ENCODE measurements at places on chromosomes 6 and 20. TPM values are rescaled to one million over a fixed set of nuclear protein-coding genes. Genes with fewer than 3 reads are reported as not detected.
A peak's percentile ranks its signal among the peaks of the same experiment; 100 is the strongest.

- no peak for DNase-seq
Measured at GRCh38 chr20:61853073-61854005, 212.3 kb downstream of the TAF4 start.

IRAK1BP1 gene
- polyA plus RNA-seq: 15.1 TPM

DNA sequence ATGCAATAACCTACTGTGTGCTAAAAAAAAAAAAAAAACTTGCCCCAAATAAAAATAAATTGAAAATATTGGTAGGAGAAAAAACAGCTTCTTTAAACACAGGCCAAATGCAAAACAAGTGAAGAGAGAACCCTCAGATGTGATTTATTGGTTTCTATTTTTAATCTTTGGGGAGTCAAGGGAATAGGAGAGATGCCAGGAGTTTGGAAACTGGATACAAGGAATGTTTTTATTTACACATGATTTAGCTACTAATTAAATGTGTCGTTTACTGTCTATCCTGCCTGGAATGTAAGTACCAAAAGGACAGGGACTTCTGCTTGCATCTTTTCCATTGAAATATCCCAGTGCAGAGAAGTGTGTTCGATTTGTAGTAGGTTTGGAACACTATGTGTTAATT is 810.7 kb downstream of the MAFB start:
- DNase-seq: peak; percentile 53

DXO gene
- 33.8 TPM for polyA plus RNA-seq

GRCh38 chr20:59171986-59172385 is 8.4 kb downstream of the ZNF831 start:
- no peak for DNase-seq

DNA sequence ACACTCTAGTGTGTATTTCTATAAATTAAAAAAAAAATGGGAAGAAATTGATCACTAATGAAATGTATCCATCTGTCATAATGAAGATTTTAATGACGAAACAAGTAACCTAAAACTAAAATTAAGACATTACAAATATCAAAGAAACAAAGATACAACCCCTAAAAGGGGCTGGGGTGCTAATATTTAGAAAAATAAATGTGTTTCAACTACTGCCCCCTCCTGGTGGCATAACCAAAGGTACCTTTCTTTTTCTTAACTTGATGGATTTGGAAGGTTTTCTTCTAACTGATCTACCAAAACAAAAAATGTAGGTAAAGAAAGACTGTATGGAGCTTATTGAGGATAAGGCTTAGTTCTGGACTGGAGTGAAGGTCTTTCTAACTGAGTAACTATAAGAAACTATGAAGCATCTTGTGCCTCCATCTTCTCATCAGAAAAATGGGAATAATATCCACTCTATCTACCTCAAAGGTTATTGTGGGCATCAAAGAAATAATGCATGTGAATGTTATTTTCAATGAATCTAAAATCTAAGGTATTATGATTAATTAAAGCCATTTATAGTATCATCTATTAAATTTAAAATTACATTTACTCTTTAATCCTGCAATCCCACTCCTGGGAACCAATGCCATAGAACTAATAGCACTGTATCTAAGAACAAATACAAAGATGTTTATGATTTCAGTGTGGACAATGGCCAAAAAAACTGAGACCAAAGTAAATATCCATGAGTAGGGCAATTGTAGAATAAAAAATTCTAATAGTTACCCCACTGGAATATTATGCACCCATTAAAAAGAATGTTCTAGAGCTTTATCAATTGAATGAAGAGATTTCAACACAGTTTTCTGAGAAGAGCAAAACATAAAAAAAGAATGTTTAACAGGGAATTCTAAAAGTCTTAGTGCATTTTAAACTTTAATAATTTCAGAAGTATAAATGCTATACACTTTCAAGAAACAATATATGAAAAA is 117.2 kb downstream of the BACH2 start:
- no peak for DNase-seq

CFAP206 gene
- 2.9 TPM for polyA plus RNA-seq

- DNase-seq: peak; percentile 16
Measured at GRCh38 chr6:37860226-37860839, 40.8 kb downstream of the ZFAND3 start.

DNA sequence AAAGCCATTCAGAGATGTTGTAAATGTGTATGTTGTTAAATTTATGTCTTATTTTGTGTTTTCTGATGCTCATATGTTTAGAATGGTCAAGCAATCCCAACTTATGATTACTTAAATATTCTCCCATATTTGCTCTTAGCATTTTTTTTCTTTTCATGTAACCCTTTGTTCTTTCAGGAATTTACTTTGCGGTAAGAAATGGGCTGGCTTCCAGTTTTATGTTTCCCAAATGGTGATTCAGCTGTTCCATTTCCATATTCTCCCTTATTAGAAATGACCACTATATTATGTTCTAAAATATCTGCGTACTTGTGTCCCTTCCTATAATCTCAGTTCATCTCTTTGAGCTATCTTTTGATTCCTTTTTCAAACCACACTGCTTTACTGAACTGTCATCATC is 113.7 kb downstream of the CDH26 start:
- no peak for DNase-seq

GRCh38 chr6:107823047-107823557 is 1.0 kb downstream of the SCML4 start:
- DNase-seq: no peak

- no peak for DNase-seq
Measured at GRCh38 chr6:147108259-147108910, 95.8 kb upstream of the STXBP5 start.
